ENCODE measurements at places on chromosomes 13 and 19.

- no peak for DNase-seq
These were observed 290.8 kb downstream of the FOXO1 start for GRCh38 chr13:40375489-40376171.

- peak; percentile 66 for DNase-seq
These were observed 31.9 kb upstream of the ATP11A start for GRCh38 chr13:112657850-112658445.

DNA sequence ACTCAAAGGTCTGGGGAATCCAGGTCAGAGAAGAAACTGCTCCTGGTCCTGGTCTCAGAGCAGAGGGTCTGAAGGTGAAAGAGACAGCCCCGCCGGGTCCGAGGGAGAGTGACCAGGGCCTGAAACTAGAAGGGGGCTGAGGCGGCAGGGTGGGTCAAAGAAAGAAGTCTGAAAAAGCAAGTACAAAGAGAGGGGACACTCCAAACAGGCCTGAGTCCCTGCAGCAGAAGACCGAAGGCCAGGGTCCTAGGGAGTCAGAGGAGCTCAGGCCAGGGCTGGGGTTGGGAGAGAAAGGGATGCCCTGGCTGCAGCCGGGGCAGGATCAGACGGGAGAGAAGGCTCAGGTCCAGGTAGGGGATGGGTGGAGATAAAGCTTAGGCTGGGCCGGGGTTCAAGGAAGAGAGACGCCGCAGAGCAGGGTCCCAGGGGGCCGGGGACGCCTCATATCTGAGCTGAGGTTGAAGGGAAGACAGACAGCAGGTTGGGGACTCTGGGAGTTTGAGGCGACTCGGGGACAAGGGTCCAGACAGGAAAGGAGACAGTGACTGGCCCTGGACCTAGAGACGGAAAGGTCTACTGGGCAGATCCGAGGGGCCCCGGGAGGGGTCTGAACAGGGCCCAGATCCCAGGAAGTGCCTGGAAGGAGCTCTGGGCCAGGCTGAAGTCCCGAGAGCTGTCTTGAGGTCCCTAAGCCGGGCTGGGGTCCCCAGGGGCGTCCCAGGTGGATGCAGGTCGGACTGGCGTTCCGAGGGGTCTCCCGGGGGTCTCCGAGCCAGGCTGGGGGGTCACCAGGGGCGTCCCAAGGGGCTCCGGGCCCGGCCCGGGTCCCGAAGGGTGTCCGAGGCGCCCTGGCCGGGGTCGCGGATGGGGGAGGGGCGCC lies 795 bp downstream of the MLLT1 start:
- no peak for DNase-seq

- DNase-seq: no peak
These were observed 12.0 kb upstream of the FCHO1 start for GRCh38 chr19:17739121-17739875.

- DNase-seq: no peak
These were observed 53.8 kb downstream of the CDK8 start for GRCh38 chr13:26307701-26308100.

DNA sequence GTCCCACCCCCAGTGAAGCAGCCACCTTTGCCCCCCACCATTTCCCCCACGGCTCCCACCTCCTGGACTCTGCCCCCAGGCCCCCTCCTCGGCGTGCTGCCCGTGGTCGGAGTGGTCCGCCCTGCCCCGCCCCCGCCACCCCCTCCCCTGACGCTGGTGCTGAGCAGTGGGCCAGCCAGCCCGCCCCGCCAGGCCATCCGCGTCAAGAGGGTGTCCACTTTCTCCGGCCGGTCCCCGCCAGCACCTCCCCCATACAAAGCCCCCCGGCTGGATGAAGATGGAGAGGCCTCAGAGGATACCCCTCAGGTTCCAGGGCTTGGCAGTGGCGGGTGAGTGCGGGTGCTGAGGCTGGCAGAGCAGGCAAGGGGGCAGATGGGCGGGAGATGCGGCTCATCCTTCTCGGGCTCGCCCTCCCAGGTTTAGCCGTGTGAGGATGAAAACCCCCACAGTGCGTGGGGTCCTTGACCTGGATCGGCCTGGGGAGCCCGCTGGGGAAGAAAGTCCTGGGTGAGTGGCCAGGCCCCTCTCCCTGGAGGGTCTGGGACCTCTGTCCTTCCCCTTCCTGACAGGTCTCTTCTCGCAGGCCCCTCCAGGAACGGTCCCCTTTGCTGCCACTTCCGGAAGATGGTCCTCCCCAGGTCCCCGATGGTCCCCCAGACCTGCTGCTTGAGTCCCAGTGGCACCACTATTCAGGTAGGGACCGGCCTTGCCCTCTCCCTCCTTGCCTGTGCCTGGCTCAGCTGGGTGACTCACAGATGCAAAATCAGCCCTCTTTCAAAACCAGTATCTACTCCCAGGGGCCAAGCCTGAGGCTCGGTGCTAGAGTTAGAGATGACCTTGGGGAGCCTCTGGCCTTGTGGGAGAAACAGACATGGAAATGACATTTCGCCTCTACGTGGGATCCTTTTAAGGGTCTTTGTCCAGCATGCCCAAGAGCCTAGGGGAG lies 8.8 kb downstream of the IGFLR1 start:
- no peak for DNase-seq

DNA sequence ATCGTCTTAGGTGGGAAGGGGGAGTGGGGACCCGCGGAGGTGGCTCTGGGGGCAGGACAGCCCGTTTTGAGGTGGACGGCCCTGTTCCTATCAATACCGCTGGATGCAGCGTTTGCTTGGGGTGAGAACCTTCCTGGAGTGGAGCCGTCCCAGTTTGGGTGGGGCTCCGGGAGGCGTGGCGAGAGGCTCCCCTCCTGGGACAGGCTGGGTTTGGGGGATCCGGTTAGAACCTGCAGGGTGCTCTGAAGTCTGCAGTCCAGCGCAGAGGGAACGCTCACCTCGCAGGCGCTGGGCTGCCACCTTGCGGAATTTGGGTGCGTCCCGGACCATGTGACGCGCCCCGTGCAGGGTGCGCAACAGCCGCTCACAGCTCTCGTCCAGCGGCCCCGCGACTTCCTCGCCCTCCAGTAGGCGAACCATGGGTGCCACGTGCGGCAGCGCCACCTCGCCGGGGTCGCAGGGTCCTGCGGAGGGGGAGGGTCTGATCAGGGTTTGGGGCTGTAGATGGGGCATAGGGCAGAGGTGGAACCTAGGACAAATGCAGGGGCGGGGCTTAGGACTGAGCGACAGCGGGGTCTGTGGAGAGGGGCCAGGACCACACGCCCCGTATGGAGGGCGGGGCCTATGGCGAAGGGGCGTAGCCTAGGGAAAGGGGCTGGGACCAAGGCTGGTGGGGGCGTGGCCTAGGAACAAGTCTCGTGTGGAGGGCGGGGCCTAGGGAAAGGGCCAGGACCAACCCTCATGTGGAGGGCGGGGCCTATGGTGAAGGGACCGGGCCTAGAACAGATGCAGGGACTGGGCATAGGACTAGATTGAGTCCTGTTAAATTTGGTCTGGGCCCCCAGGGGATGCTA lies 13.8 kb downstream of the SH2D3A start:
- DNase-seq: no peak

DNA sequence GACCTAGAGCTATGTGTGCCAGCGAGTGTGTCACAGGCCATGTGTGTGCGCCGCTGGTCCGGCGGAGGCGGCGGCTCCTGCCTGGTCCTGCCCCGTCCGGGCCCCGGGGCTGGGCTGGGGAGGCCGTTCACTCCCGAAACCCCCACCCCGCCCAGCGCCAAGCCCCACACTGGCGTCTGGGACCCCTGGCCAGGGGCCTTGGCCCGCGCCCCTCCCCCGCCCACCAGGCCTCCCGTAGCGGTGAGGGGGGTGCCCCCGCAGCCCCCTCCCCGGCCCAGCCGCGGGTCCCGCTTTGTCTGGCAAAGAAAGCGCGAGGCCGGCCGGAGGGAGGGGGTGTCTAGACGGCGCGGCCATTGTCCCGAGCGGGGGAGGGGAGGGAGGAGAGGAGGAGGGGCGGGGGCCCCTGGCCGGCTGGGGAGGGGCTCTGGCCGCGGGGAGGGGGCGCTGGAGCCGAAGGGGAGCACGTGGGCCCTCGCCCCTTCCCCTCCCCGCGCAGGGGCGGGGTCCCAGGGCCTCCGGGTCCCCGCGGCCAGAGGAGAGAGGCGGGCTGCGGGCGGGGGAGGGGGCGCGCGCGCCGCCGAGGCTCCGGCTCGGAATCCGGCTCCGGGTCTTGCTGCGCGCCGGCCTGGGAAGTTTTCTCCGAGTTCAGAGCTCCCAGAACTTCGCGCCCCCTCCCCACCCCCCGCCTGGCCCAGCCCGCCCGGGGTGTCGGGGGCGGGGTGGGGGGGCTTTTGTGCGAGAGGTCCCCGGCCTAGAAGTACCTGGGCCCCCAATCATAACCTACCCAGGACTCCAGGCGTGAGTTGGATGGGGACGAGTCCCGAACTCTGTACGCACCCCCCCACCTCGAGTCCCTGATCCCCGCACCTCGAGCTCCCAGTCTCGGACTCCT lies 888 bp downstream of the NOTCH3 start:
- no peak for DNase-seq

DNA sequence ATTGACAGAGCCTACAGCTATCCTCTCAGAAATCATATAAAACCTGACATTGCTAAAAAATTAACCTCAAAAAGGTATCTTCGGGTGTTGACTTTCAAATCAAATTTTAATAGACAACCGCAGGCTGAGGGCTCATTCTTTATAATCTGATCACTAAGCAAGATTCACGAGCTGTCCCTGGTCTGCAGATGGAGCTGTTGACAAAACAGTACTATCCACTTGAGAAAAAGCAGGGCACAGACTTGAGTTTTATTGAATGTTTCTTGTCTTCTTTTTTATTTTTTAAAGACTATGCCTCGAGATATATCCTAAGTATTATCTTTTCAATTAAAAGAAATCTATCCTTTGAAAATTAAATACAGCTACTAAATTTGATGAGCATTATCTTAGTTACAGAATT lies 540.5 kb downstream of the PCDH9 start:
- peak; percentile 26 for DNase-seq

All from SHP77 treated with DMSO at 0.1 percent for 48 hours (cell line).